ENCODE measurements at places on chromosomes 4 and X.
A peak's percentile ranks its signal among the peaks of the same experiment; 100 is the strongest.

GRCh38 chr4:55540271-55540670, 6.4 kb downstream of the CLOCK start:
- DNase-seq: no peak

GRCh38 chr4:173517781-173518424, 12.1 kb downstream of the HAND2 start:
- DNase-seq: no peak

DNA sequence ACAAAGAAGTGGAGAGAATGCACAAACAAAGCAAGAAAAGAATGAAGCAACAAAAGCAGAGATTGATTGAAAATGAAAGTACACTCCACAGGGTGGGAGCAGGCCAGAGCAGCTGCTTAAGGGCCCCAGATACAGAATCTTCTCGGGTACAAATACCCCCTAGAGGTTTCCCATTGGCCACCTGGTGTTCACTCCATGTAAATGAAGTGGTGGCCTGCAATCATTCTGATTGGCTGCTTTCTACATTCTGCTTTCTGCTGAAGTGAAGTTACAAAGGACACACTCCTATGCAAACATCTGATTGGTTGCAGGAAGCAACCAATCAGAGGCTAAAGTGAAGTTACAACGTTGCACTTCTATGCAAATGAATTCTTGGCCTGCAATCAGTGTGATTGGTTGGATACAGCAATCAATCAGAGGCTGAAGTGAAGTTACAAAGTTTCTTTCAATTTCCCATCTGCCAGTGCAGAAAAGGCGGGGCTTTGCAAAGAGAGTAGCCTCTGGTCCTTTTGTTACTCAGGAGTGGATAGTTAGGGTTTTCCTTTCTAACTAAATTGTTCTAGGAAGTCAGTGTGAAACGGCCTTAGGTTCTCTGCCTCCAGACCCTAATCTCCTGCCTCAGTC, 19.0 kb upstream of the GPC4 start:
- no peak for DNase-seq

GRCh38 chrX:133999031-133999705, 13.8 kb upstream of the GPC3 start:
- no peak for DNase-seq

GRCh38 chrX:110123331-110123782, 120.4 kb downstream of the TMEM164 start:
- no peak for DNase-seq

DNA sequence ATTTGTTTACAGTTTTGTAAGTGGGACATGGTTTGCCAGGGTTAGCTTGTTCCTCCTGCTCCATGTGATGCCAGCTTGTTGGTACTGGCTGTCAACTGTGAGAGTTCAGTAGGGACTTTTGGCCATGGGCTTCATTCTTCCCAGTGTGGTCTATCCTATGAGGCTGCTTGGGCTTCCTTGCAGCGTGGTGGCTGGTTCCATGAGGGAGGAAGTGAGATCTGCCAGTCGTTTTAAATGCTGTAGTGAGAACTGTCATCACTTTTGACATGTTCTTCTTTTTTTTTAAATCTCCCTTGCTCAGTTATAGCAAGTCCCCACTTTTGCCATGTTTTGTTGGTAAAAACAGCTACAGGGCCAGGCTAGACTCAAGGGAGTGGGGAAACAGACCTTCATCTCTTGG, 15.9 kb downstream of the NSD2 start:
- DNase-seq: no peak

DNA sequence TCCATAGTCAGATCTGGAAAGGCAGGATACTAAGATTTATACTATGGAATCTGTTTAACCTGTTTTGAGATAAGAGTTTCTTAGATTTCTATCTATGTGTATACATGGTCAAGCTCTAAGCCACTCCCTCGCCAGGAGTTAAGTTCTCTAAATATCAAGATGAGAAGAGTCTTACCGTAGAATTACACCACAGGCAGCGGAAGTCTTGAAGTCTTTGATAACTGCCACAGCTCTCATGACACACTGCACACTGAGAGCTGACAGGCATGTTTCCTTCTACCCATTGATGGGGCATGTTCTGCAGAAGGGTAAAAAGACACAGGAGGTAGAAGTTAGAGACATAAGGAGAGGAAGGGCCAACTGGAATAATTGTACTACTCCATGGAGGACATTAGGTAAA, 67.7 kb downstream of the DGKK start:
- no peak for DNase-seq

DNA sequence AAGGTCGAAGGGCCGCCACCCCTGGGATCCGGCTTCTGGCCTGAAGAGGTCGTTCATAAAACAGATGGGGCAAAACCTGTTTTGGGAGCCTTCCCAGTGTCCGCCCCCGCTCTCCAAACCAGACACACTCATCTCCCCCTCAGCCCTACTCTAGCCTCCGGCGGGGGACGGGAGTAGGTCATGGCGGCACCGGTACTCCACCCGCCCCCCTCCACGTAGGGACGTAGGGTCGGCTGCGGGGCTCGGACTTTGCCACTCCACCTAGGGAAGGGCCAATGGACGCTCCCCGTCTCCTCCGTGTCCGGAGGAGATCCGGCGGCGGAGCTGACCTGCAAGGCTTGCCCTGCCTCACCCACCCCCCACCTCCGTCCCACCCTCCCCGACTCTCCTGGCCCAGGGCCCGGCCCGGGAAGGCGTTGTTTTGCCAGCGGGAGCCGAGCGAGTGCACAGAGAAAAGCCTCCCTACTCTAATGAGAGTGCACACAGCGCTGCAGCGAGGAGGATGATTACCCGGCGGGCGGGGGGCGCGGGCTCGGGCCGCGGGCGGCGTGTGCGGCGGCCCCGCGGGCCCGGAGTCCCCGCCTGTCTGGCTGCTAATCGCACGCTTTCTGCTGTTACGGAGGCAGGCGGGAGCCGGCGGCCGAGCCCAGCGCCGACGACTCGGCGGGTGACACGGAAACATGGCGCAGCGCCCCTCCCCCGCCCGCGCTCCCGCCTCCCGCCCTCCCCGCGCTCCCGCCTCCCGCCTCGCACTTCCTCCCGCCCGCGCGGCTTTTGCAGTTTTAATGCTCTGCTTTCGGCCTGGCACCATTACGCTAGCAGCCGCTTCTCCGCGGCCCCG, 8.3 kb upstream of the BCOR start:
- peak; percentile 71 for DNase-seq

DNA sequence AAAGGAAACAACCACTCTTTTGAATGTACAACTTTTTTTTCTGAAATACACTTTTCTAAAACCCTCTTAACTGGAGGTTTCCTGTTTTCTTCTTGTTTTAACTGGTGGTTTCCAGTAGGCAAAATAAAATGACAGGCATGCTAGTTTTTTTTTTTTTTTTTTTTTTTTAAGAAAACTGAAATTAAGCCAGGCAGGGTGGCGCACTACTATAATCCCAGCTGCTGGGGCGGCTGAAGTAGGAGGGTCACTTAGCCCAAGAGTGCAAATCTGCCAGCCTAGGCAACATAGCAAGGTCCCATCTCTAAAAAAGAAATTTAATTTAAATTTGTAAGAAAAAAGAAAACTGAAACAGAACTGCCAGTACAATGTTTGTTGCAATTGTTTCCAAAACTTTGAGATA, 44.0 kb downstream of the TMEM144 start:
- no peak for DNase-seq

DNA sequence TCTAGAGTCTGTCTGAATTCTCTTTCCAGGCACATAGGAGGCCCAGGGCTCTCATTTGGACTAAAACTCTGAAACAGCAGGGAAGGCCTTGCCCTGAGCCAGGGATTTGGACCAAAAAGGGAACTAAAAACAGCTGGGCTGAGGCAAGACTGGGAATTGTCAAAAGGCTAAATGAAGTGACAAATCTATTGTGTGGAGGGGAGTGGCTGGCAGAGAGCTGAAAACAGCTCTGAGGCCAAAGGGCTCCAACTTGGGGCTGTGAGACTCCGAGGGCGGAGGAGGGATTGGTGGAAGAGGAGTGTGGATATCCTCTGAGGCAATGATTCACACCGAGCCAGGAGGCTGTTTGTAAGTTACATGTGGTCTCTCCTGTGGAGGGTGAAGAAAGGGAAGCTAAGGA, 63.2 kb downstream of the PHEX start:
- no peak for DNase-seq

DNA sequence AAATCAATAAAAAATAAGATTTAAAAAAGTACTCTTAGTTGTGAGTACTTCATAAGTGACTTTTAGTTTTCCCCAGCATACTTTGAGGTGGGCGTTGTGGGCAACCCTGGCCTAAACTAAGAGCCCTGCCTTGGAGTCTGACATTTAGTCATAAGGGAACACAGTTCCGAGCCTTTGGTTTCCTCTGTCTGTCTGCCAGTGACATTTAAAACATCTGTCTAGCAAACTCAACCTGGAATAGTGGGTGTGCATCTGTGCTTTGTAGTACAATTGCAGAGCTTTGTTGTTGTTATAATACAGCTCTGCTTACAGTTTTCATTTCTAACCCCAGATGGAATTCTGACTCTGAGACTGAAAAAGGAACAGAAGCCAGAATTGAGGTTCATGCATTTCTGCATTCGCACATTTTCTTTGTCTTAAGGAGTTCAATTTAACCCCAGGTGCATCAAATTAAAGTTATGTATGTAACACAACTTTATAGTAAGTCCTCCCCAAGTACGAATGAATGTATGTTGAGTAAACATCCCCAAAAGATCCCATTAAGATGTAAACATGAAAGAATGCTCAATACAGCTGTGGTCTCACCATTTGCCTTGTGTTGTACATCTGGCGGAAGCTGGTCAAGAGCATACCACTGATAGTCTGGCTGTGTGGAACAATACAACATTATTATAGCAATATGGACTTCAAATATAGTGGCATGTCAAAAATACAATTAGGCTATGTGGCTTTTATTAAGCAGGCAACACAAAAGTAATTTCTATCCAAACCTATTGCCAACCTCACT, 25.9 kb downstream of the TNIP3 start:
- peak; percentile 60 for DNase-seq

DNA sequence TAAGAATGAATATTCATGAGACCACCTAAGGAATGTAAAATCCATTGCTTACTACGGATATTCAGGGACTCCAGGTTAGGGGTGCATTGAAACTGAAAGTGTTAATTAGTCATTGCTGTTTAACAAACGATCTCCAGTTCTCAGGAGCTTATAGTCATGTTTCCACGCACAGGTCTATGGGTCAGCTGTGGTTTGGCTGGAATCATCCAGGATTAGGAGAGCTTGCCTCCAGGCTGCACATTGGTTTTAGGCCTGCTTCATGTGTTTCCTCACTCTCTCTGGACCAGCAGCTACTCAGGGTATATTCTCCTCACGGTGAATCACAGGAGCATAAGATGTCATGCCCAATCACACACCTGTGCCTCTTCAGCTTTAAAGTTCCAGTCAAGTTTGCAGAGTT, 98.9 kb downstream of the ATXN3L start:
- DNase-seq: no peak

DNA sequence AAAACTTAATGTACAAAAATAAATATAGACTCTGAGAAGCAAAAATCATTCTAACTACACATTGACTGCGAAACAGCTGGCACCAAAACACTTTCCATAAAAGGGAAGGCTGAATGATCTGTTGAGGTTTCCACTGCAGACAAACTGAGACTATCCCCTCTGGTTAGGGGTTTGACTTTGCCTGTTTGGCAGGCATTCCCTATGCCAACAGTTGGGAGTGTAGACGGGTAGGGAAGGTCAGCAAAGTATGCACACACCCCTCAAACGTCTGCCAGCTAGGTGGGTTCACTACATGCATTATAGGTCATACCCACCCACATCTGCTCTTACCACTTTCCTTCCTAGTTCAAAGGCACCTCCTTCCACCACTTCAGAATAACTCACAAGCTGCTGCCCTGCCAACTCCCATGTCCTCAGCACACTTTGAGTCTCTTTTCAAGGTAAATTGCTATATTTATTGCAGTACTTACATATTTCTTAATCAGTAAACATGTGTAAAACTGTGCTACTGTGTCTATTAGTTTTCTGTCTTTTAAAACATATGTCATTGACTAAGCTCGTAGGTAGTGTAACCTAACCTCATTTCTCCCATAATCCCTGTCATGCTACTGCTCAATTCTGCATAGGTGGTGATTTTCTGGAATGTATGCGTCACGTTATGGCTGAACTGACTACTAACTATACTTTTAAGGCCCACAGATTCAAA, 12.4 kb downstream of the CTSO start:
- no peak for DNase-seq

- no peak for DNase-seq
Measured at GRCh38 chrX:15903186-15903681, 48.6 kb upstream of the AP1S2 start.

- no peak for DNase-seq
Measured at GRCh38 chrX:10571260-10571659, 49.1 kb downstream of the MID1 start.

GRCh38 chr4:115058533-115058932, 54.9 kb downstream of the NDST4 start:
- DNase-seq: no peak

DNA sequence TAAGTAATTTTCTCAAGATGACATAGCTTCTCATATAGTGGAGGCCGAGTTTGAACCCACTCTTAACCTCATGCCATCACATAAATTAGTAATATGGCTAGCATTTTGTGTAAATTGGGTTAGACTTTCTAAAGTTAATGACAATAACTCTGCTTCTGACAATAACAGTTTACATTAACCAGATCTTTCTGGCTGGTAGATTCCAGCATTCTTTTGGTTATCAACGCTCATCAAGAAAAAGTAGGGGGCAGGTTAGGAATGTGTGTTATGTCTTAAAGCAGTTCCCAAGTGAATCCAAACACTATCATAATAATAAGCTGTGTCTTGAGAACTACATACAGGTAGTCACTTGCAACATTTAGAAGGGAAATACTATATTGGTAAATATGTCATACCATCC, 162.5 kb downstream of the PRDM5 start:
- no peak for DNase-seq

- DNase-seq: no peak
Measured at GRCh38 chr4:70895811-70896491, 6.2 kb upstream of the MOB1B start.

GRCh38 chr4:121168446-121169281, 4.5 kb upstream of the TNIP3 start:
- DNase-seq: no peak

DNA sequence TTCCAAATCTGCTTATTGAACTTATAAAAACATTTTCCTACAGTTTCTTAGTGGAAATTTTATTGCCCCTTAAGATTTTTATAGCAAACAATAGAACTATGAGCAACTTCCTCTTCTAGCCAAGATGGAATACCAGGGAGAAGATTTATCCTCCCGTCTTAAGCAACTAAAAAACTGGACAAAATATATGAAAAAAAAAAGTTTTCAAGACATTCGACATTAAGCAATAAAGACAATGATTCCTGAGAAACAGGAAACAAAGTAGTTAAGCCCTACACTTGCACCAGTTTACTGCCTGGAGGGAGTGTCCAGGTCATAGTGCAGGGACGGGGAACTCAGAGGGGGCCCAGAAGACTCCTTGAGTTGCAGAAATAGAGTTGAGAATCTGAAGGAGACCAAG, 516.1 kb upstream of the DIPK2B start:
- no peak for DNase-seq

- no peak for DNase-seq
Measured at GRCh38 chr4:70743731-70744130, 22.0 kb downstream of the RUFY3 start.
